ENCODE measurements at places on chromosomes 12 and 14. TPM values are rescaled to one million over a fixed set of nuclear protein-coding genes. Genes with fewer than 3 reads are reported as not detected.
A peak's percentile ranks its signal among the peaks of the same experiment; 100 is the strongest.

- DNase-seq, result no peak
Measured at GRCh38 chr14:88985654-88986053, 161.2 kb downstream of the TTC8 start.

Gene MMP19
- not detected for total RNA-seq

DNA sequence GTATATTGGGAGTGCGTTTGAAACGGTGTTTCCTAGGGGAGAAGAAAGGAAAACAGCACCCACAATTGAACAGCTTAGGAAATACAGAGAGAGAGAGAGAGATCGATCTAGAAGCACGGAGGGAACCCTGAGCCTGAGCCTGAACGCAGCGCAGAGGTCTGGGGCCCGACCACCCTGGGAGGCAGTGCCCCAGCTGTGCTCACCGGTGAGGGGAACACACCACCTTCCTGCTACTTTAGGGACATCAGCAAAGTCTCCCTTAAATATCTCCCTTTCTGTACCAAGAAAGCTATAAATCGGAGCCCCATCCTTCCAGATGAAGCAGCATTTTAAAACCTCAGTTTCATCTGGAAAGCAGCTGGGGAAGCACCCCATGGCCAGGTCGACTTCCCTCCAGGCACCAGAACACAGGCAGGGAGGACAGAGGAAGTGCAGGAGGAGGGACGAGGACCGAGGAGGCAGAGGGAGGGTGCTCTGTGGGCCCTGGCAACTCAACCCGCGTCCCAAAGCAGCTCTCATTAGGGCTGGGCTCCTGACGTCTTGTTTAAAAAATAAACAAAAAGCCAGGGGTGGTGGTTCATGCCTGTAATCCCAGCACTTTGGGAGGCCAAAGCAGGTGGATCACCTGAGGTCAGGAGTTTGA, 12.2 kb downstream of the RIMBP2 start:
- DNase-seq, result no peak

DNA sequence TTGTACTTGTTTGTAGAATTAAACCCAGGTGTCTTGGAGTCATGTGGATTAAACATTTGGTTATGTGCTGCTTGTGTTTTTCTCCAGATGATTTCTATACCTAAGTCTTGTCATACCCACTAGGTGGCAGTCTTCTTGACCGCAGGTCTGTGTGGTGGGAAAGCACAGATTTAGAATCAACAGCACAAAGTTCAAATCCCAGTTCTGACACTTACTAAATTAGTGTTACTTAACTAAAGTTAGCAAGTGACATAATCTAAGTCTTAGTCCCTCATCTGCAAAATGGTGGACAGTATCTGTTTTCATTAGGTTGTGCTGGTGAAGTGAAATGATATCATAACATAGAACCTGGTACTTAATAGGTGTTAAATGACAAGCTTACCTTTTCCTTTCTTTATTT, 151.0 kb upstream of the ARHGAP5 start:
- no peak for DNase-seq

DNA sequence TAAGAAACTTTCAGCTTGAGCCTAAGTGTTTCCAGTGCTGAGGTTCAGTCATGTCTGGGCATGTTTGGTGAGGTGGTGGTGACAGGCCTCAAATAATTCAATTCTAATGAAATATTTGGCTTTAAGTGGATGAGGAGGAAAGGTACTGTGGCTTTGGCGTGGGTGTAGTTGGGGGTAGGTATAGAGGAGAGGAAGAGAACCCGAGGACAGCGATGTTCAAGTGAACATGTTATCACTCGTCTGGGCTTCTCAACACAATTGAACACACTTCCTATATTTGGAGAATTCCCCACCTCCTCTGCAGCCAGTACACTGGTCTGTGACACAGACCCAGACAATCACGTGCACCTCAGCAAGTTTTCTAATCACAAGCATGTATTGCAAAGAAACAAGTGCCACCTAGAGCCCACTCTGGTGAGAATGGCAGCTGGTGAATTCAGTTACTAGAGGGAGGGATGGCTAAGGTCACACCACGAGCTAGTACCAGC, 53.0 kb downstream of the IFNG-AS1 start:
- DNase-seq, result no peak

- DNase-seq, result no peak
Measured at GRCh38 chr12:65308006-65308405, 29.5 kb downstream of the MSRB3 start.

GRCh38 chr14:60485057-60485597, 736 bp downstream of the C14orf39 start:
- DNase-seq, result no peak

Gene LRIG3
- 24.5 TPM for total RNA-seq

DNA sequence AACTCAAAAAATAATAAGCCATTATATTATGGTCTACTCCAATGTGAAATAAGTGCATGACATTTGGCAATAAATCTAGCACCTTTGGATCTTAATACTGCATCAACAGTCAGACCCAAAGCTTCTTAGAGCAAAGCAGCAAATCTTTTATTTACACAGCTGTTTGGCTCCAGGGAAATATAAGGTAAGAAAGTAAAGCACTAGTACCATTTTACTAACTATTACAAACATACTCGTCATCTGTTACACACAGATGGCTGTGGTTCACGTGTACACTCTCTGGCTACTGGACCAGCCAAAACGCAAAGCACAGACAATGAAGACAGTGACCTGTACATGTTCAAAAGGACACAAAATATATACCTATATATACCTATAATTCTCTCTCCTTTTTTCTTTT, 2.8 kb downstream of the FGD6 start:
- no peak for DNase-seq

GRCh38 chr12:129779033-129779432, 124.8 kb downstream of the TMEM132D start:
- DNase-seq, result no peak

Gene TMPRSS12
- not detected for total RNA-seq

DNA sequence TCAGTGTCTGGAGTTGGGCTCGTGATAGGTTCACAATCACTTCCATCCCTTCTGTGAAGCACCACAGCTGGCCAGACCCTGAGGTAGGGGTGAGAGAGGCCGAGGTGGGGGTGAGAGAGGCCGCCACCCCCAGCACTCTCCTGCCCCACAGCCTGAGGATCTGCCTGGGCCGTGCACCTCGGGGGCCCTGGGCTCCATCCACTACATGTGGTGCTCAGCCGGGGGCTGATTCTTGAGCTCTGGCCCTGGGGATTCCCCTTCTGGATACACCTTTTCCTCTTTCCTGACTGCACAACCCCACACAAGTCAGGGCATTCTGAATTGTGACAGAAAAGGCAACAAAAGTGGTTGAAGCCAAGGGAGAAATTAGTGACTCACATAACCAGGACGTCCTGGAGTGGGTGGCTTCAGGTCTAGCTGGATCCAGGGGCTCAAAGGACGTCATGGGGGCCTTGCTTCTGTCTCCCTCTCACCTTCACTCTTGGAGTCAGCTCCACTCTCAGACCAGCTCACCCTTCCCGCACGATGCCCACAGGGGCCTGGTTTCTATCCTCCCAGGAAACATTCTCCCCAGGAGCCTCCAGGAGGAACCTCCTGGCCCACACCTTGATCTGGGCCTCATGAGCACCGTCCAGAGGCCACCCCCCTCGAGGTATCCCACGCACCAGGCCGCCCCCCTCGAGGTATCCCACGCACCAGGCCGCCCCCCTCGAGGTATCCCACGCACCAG, 12.1 kb upstream of the FBRSL1 start:
- DNase-seq, result no peak

- no peak for DNase-seq
Measured at GRCh38 chr12:18139989-18140596, 50.1 kb upstream of the RERGL start.

DNA sequence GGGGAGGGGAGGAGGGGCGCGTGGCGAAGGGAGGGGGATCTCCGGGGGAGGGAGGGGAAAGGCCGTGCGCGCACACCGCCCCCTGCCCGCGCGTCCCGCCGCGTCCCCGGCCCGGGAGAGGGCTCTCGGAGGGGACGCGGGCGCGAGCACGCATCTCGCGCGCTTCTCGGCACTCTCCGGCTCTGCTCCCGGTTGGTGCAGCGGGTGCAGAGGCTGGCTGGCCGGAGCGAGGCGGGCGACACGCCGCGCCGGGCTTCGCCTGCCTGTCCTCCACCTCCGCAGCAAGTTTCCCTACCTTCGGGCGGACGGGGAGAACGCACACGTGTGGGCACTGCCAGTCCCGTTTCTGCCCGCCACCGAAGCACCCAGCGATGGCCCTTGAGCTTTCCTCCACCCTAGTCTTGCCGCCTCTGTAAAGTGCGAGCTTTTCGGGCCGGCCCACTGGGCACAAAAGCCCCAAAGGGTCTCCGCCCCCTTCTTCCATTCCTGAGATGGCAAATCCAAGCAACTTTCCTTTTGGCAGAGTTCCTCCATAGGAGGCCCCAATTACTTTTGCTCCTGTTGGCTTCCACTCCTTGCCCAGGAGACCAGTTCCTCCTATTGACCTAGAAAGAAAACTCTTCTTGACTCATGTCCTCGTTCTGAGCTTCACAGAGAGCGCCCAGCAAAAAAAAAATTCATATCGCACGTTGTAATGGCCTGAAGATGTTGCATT, 363 bp upstream of the CSAD start:
- DNase-seq, result peak; percentile 77

- DNase-seq, result no peak
Measured at GRCh38 chr14:101489092-101489760, 72.1 kb upstream of the DIO3 start.

GRCh38 chr12:57883700-57884099, 37.2 kb upstream of the CTDSP2 start:
- no peak for DNase-seq

Data from neural crest cell (in vitro differentiated cells).